LoVo (cell line): ENCODE measurements at places on chromosomes 2 and 18.

- no peak for DNase-seq
Measured at GRCh38 chr2:54455131-54455562, 980 bp upstream of the SPTBN1 start.

DNA sequence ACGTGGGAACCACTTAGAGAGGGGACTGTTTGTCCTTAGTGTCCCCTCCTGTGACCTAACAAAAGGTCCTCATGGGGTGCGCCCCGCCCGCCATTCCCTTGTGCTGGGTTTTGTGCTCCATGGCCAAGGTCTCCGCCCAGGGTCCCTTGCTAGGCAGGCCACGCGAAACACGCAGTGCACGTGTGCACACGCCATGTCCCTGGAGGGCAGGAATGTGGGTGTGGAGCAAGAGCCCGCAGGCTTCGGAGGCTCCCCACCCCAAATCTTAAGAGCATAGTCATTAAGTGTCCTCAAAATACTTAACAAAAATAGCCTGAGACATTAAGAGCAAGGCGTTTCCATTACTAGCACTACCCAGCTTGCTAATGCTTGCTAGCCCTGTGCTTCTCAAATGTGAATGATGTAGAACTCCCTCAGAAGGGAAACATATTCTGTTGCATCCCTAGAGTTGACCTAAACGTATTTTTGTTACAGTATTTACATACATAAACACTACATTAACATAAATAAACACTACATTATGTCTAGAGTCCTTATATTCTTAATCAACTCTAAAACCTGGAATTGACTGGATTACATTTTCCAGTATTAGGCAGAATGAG is 117.6 kb upstream of the APCDD1 start:
- DNase-seq = no peak

DNA sequence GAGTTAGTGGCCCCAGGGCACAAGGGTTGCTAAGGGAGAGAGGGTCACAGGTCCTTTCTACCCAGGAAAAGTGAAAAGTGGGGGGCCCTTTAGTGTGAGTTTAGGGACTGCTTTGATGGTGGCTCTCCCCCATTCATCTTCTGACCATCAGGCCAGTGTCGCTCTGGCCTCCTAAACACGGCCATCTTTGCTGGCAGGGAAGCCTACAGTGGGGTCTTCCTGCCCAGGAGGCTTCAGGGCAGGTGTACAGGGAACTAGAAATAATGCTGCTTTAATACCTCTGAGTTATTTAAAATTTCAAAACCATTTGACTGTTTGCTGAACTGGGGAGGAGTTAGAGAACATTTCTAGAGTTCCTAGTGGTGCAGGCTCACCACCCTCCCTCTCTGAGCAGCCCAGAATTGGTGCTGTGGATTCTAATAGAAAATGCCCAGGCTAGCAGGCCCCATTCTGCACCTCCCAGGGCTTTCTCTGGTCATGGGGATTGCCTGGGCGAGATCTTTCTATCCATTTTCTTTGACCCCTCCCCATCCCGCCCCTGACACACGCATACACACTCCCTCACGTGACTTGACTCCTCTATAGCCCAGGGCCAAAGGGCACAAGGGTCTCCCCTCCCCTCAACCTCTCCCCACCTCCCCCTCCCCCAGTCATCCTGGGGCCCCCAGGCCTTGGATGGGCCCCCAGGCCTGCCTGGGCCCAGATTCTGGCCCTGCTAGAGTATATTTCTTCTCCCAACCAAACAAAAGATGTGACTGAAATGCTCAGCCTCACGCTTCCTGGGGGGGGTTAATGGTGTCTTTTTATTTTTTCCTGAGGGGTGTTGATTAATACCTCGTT is 3.1 kb downstream of the PKDCC start:
- DNase-seq = no peak

DNA sequence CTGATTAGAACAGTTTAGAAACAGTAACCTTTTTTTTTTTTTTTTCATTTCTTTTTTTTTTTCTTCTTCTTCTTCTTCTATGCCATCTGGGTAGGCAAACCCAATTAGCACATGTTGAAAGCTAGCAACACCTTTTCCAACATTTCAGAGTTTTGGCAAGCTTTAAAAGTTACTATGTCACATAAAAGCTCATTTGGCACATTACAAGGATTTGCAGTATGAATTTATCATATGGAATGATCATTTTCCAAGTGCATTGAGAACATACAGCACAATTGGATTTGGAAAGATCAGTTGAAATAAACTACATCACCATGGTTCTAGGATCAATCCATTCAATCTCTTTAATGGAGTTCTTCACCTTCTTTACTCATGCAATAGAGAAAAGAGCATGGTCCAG is 847.0 kb downstream of the LRRTM4 start:
- no peak for DNase-seq

GRCh38 chr2:32008805-32009515 is 1.8 kb downstream of the MEMO1 start:
- DNase-seq = peak; percentile 9

- DNase-seq = no peak
Measured at GRCh38 chr2:230864122-230864604, 579 bp upstream of the ITM2C start.

- DNase-seq = peak; percentile 15
Measured at GRCh38 chr2:20650393-20650876, 463 bp downstream of the HS1BP3 start.

DNA sequence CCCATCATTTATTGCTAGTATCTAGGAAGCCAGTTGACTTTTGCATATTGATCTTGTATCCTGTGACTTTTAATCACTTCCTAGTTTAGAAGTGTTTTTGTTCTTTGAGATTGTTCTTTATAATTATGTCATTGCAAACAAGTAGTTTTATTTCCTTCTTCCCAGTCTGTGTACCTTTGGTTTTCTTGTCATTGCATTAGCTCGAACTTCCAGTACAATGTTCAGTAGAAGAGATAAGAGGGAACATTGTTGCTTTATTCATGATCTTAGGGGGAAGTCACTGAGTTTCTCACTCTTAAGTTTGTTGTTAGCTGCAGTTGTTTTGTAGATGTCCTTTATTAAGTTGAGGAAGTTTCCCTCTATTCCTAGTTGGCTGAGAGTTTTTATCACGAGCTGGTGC is 61.0 kb downstream of the TRAPPC12 start:
- DNase-seq = no peak

DNA sequence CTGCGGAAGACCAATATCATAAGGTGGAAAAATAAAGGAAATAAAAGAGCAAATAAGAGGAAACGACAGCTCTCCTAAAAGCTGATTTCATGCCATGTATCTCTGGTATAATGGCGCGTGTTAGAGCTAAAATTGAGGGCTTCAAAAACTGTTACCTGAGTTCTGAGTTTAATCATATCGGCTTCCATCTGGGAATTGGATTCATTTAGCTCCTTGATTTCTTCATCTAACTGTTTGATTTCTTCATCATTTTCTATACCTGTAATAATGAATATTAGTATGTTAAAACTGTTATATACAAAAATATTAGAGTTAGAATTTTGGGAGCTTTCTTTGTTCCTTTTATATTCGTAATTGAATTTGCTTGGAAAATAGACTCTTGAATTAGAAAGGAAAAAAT is 57.2 kb upstream of the PXDN start:
- no peak for DNase-seq

- DNase-seq = no peak
Measured at GRCh38 chr18:70260683-70261082, 28.2 kb upstream of the SOCS6 start.

GRCh38 chr2:130353291-130354138 is 2.3 kb upstream of the PTPN18 start:
- no peak for DNase-seq

- DNase-seq = no peak
Measured at GRCh38 chr2:66041902-66042657, 392.8 kb upstream of the MEIS1 start.

DNA sequence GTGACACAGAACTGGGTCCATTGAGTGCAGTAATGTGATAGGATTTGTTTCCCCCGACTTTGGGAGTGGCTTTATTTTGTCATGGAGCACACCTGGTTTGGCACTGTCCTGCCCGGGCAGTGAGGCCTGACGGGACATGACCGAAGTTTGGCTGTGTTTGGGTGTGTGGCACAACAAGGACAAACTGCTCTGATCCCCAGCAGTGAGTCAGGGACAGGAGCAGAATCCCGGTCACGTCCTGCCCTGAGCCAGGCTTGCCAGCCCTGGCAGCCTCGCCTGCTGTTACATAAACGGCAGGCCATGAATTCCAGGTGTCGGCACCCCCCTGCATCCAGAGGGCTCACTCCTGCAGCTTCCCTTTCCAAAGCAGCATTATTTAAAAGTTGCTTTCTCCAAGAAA is 45.7 kb downstream of the IMPA2 start:
- no peak for DNase-seq

- DNase-seq = no peak
Measured at GRCh38 chr18:5425721-5426120, 118.1 kb downstream of the EPB41L3 start.

DNA sequence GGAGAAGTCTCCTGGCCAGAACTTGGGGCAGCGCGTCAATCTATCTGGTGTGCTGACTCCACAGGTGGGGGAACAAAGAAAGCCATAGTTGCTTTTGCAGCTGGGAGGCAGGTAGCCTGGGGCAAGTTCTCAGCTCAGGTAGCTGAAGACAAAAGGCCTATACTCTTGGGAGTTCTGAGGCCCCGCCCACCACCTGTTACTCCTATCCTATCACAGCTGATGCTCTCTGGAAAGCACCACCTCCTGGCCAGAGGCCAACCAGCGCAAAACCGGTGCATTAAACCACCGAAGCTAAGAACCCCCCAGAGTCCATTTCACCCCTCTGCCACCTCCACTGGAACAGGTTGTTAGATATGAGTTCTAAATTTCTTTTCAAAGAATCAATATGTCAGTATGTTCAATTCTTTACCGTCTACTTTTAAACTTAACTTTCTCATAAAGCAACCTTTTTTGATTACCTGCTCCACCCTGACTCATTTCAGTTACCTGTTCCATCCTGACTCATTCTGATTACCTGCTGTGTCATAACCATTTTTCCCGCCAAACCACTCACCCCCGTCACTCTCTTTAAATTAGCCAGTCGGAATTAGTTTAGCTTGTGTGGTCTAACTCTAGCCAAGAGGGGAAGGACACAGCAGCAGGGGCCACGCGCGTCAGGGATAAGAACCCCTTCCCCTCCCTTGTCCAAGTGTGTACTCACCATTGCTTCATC is 43.4 kb downstream of the UPP2 start:
- no peak for DNase-seq

GRCh38 chr18:13264091-13265007 is 45.8 kb downstream of the LDLRAD4 start:
- DNase-seq = no peak

GRCh38 chr2:47512581-47513083 is 109.7 kb downstream of the MSH2 start:
- no peak for DNase-seq

DNA sequence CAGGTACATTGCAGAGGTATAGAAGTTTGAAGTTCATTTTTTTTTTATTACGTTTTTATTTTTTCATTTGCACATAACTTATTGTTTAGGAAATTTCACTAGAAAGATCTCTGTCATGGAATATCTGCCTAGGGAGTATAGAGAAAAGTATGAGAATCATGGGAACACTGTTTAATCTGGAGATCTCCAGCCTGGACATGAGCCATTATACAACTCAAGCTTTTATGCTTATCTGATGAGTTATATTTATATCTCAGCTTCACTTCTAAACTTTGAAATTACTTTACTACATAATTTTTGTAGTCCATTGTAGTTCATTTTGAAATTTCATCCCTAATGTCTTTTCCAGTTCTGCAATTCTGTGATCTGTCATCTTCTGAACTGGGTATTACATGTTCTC is 515.6 kb downstream of the ERBB4 start:
- DNase-seq = no peak

GRCh38 chr2:6372317-6372901 is 493.3 kb downstream of the CMPK2 start:
- peak; percentile 1 for DNase-seq

DNA sequence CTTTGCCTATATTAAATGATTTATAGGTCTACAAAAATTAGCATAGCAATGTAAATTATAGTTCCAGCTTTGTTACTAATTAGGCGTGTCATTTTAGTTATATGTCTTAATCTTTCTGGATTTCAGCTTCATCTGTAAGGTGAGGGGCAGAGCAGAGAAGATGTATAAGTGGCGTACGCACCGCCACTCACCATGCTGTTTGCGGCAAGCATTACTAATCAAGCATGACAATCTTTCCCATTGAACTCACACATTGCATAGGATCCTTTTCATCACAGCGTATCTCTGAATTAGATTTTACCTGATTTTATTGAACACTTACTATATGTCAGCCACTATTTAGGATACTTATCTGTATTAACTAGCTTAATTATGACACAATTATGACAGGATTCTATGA is 183.6 kb upstream of the DLGAP1 start:
- no peak for DNase-seq

DNA sequence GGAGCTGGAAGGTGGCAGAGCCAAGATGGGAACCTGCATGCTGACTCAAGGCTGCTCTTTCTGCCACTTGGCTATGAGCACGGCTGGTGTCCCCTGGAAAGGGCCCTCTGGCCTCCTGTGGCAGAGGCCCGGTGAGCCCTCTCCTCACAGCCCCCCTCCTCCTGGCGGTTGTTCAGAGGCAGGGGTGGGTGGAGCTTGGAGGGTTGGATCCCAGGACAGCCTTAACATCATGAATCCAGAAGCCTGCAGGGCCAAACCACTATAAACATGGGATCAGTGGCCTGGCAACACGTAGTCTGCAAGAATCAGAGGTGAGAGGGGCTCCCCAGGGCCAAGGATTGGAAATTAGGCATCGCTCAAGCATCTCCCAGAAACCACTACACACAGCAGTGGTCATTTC is 48.5 kb upstream of the LOXHD1 start:
- DNase-seq = no peak

DNA sequence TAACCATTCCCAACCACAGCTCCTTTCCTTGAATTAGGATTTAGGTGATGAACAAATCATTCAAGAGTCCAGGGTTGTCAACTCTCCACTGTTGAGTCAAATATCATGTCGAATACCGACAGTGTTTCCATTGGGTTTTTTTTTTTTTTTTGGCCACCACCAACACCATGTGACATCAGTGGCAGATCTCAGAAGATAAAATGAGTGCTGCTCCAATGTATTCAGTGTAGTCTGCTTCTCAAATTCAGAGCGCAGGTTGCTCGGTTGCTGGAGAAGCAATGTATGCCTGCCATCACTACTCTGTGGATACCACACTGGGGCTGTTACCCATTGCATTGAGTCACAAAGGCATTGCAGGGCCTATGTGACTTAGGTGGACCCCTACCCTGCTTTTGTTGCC is 10.8 kb upstream of the ATL2 start:
- DNase-seq = no peak
